ENCODE measurements at places on chromosomes 7 and 10.

- DNase-seq, result no peak
Observed at GRCh38 chr10:75106242-75106641, 5.2 kb upstream of the SAMD8 start.

DNA sequence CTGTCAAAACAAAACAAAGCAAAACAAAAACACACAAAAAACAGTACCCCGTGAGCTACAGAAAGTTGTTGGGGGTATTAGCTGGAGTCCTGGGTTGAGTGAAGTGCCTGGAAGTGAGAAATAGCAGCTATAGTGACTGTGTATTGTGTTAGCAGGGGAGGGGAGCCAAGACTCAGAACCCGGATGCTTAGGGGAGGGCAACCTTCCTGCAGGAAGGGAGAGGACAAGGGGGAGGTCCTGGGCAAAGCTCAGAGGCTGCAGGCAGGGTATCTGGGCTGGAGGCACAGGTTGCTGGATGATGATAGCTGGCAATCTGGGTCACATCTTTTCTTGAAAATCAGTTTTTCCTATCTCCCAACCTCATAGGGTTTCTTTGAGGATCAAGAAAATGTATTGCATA, 75.8 kb upstream of the PARD3 start:
- no peak for DNase-seq

GRCh38 chr10:121751191-121751760, 153.0 kb upstream of the FGFR2 start:
- no peak for DNase-seq

- DNase-seq, result no peak
Observed at GRCh38 chr10:90023950-90024349, 322.6 kb downstream of the KIF20B start.

GRCh38 chr7:31857172-31857571, 170.2 kb downstream of the PPP1R17 start:
- DNase-seq, result no peak

GRCh38 chr10:23343591-23344240, 881 bp downstream of the C10orf67 start:
- peak; percentile 46 for DNase-seq

DNA sequence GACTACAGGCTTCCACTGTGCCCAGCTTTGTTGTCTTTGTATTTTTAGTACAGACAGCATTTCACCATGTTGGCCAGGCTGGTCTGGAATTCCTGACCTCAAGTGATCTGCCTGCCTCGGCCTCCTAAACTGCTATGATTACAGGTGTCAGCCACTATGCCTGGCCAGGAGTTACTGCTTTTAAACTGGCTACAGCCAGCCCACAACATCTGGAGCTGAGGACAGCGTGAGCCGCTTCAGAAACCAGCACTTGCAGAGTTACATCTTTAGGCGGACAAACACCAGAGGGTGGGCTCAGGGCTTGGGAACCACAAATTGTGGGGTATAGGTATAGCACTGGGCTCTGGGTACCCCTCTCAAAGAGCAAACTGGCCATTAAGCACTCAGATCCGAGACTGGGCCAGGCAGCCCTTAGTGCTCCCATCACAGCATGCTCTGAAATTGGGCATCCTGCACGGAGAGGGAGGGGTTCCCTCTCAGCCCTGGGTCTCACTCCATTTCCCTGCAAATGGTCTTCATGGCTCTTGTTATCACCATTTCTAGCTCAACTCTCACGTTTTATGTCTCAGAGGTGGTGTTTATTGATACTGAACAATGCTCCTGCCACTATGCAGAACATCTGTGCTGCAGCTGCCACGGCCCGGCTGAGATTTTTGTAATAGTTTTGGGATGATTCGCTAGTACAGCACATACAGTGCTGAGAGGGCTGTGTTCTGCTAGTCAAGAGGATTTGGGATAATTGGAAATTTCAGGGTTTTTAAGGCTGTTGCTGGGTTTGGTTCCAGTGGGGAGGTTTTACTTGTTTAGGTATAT, 146.4 kb upstream of the LYZL2 start:
- no peak for DNase-seq

- no peak for DNase-seq
Observed at GRCh38 chr10:79292891-79293746, 54.1 kb upstream of the PPIF start.

GRCh38 chr10:124308056-124308645, 110.6 kb downstream of the OAT start:
- DNase-seq, result no peak

DNA sequence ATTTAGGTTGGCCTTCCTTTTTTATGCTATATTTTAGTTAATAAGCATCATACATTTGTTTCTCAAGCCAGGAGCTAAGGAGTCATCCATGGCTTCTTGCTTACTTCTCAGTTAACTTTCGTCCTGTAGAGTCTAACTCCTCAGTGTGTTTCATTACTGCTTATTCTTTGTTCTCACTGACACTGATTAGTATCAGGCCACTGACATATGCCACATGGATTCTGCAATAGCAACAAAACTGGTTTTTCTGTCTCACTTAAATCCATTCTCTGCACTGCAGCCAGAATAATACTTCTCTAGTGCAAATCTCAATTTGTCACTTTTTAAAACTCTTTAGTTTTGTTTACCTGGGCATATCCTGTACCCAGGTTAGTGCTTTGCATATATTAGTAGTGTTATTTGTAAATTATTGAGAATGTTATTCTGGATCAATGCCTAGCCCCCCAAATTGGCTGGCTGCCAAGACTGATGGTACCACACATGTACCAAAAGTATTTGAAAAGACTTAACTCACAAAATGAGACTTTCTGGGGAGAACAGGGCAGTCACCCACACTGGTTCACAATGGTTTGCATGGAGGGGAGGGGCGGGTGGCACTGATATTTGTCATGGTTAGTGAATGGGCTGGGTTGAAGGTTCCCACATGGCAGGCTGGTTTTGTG, 79.1 kb downstream of the CCSER2 start:
- DNase-seq, result no peak

GRCh38 chr10:122911889-122912484, 1.6 kb downstream of the FAM24A start:
- peak; percentile 32 for DNase-seq

GRCh38 chr10:69123306-69123746, 652 bp upstream of the VPS26A start:
- DNase-seq, result no peak

- no peak for DNase-seq
Observed at GRCh38 chr10:49078433-49078832, 36.9 kb downstream of the VSTM4 start.

DNA sequence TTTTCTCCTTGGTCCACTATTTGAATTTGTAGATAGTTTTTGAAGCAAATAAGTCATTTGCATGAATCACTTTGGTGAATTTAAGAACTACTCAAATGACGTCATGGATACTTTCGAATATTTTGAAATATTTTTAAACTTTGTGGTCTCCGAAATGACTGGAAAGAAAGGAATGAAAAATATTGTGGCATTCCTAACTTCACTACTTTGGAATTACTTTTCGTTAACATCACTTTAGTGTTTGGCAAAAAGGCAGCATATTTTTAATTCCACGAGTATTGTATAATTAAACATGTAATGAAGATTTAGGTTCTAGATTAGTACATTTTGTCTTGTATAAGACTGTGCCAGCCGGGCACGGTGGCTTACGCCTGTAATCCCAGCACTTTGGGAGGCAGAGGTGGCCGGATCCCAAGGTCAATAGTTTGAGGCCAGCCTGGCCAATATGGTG, 35.3 kb upstream of the ZRANB1 start:
- DNase-seq, result no peak

DNA sequence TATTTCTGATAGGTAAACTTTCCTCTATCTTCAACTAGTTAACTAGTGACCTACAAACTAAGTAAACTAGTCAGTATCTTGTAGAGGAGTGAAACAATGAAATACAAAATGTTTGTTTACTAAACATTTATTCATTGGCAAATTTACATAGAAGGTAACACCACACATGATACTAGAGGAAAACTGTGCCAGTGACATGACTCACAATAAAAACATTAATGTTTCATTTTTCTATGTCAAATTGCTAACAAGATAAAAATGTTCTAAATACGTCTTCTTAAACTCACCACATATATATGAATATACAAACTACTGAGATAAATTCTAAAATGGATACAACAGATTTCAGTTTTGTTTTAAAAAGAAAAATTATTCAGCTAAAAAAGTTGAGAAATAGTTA, 471.3 kb downstream of the PARD3 start:
- no peak for DNase-seq

GRCh38 chr10:44917848-44918247, 6.7 kb downstream of the TMEM72 start:
- DNase-seq, result no peak

- peak; percentile 69 for DNase-seq
Observed at GRCh38 chr10:119103903-119104653, at the start of gene DENND10. TSS of gene DENND10 (plus strand) at chr10:119104113. CDS start at chr10:119104143, 30 bp downstream.

DNA sequence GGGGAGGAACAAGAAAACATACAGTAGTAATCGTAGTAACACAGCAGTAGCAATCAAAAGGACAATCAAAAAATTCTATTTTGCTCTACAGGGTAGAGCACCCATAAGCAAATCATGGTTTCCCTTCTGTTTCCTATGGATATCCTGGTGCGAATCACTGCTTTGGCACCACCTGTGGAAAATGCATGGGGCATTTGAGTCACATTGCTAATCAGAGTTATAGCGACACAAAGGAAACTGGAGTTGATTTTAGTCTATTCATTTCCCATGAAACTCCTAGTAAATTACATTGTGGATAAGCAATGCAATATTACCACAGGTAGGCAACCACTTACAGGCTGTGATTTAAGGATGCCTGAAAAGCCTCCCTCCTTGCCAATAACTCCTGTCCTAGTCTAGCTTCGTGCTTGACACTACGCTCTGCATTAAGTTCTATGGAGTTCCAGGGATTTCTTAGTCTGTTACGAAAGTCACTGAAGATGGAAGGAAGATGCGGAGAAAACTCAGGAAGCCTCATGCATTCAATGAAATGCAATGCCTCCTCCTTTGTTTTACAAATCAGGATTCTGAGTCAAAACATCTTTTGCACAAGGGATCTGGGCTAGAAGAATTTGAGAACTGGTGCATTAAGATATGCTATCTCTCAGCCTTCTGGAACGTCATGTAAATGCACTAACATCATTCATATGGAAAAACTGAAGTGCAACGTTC, 188.4 kb downstream of the DGKI start:
- no peak for DNase-seq

- DNase-seq, result no peak
Observed at GRCh38 chr10:122362031-122362592, 12.4 kb upstream of the PLEKHA1 start.

DNA sequence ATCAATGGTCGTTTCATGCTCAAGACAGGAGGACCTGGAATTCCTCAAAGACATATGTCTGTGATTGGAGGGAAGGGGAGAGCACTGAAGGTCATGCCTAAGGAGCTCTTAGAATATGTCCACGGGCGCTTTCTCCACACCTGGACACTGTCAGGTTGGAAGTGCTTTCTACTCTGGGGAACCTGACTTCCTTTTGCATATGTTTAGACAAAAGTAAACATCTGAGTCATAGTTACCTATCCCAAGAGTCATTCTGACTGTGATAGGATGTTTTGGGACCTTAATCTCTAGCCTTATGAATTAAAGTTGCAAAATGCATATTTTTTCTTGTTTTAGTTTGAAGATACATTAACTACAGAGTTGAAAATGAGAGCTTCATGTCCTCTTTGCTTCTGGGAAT, 251.7 kb downstream of the KLF6 start:
- DNase-seq, result no peak

DNA sequence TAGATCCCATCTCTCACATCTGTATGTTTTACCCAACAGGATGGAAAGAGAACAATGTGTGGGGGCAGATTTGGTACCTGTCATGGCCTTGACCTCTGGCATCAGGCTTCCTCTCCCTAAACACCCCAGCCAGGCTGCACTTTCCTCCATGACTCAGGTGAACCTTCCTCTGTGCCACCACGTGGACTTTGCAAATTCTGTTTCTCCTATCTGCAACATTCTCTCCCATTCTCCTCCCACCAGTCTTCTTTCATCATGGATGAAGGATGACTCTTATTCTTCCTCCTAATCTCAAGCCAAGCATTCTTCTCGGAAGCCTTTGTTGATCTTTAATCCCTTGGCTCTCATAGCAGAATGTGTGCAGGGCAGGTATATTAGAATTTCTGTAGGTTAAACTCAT, 355.4 kb downstream of the KCNMA1 start:
- DNase-seq, result no peak

DNA sequence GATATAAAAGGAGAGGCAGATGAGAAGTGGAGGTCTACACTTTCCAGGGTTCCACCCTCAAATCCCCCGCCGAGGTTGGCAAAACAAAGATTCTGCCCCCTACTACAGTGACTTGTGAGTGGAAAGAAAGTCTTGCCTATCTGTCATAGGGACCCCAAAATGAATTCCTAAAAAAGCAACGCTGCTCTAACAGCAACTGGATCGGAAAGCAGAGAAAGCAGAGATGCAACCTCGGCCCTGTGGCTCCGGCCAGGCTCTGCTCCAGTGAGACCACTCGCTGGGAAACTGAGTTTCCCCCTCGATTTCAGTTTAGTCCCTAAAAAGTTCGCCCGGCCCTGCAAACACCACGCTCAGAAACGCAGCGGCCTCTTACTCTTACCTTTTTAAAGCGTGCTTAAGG, 297.9 kb upstream of the NFE2L3 start:
- DNase-seq, result no peak

DNA sequence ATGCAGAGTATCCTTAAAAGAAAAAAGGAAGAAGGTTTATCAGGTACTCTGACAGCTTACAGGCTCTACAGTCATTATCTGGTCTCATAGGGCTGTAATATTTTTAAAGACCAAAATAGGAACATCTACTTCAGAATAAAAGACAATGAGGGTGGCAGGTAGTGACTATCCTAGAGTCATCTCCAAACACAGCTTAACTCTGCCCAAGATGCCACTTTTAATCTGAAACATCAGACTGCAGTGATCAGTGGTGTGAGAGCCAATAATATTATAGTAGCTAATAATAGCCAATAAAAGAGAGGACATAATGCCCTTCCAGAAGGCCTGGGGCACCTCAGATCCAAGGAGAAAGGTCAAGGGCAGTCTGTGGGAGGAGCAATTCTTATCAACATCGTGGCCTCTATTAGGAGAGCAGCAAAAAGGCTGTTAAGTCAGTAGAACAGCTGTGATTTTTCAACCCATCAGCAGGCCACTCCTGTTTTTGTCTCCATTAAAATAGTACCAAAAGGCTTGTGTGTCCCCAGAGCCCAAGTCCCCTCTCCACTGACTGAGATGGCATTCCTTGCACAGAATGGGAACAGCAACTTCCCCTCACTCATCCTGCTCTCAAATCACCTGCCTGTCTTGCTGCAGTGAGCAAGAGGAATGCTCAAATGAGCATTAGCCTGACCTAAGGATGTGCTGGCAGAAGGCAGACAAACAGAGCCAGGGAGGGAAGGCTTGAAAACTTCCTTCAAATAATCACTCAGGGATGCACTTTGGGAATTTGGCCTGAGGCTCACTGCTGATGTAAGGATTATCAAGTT, 20.7 kb upstream of the SPOCK2 start:
- no peak for DNase-seq

DNA sequence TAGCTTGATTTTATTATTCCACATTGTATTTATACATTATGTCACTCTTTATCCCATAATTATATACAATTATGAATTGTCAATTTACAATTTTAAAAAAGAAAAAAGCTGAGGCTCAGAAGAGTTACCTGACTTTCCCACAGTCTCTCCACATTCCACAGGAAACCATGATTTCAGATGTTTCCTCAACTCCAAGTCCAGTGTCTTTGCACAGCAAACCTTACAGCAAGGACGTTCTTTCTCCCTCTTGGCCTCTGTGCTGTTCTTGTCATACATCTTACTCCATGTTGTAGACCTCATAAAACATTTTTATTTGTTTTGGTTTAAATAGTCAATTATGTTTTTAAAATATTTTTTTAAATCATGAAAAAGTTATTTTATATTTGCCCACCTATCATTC, 34.9 kb upstream of the GRB10 start:
- DNase-seq, result no peak
